Aortic smooth muscle cell (primary cell): ENCODE measurements at places on chromosomes 6 and 20. TPM values are rescaled to one million over a fixed set of nuclear protein-coding genes. Genes with fewer than 3 reads are reported as not detected.

BMP5 gene
- not detected in 2 replicates for total RNA-seq

OVOL2 gene
- not detected in 2 replicates for total RNA-seq

ID4 gene
- 40.4 and 67.0 TPM in 2 replicates for total RNA-seq

FYN gene
- total RNA-seq: 57.5 and 63.0 TPM in 2 replicates

KHDC1L gene
- total RNA-seq: not detected in 2 replicates

C6orf141 gene
- total RNA-seq: 0.25 and 0.53 TPM in 2 replicates

TRIM31 gene
- total RNA-seq: not detected in 2 replicates

ACTL10 gene
- 2.1 and 2.6 TPM in 2 replicates for total RNA-seq

GNAS-AS1 gene
- 0.56 and 1.2 TPM in 2 replicates for total RNA-seq

NR2E1 gene
- total RNA-seq: not detected in 2 replicates

LGSN gene
- total RNA-seq: 0.12 TPM in 1 of 2 replicates, not detected in the other

CLIC5 gene
- not detected in 2 replicates for total RNA-seq
